NCI-H526 treated with DMSO at 0.1 percent for 48 hours (cell line): ENCODE measurements at places on chromosomes 6 and 20.

GRCh38 chr20:21548390-21549035 is 34.6 kb upstream of the NKX2-2 start:
- DNase-seq, result peak; percentile 14

DNA sequence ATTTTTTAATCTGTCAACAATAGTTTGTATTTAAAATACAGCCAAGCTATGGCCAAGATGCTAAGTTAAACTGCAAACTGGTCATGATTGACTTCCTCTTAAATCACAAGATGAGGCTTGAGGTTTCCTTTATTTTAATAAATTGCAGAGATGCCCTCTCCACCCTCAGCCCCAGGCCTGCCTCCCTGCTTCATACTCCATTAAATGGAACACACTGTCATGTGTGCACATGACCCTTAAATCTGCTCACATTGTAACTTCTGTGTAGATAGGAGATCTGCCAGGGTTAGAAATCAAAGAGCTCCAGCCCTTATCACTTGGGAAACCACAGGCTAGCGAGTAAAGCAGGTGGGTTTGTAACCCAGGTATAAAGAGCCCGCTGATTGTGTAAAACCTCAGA is 20.8 kb downstream of the DUSP22 start:
- DNase-seq, result no peak

DNA sequence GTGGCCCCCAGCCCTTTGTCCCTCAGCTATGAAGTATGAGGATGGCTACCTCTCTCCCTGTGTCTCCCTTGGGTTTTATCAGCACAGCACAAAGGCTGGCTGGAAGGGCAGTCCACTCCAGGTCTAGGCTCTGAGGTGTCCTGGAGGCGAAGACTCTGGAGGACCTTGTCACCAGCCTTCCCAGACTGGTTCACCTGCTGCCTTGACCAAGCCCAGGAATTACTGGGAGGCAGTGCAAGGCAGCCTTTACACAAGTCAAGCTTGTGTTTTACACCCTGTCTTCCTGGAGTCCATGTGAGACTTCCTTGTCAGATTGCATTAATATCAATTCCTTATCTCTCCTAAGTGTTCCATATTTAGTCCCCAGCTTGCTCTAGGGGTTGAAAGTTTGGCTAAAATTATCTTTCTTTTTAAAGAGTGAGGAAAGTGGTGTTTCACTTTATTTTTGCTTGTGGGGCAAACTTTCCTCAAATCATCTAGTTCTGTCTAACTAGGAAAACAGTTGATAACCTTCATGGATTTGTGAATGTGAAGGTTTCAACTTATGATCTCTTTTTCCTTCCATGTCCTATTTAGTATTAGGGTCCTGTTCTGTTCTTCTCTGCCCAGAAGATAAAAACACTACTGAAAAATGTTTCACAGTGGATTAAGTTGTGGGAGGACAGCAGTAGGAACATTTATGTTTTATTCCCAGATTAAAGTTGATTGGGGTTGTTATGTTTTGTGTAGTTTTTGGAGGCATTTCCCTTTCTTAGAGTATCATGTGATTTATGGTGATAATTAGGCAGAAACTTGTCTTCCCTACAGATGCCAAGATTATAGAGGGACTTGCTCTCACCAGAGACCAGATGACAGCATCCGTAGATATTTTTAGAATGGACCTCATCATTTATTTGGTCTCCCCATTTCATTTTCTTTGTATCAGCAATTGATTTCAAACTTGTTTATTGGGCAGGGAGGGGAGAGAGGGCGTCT is 114.8 kb downstream of the FOXO3 start:
- no peak for DNase-seq

DNA sequence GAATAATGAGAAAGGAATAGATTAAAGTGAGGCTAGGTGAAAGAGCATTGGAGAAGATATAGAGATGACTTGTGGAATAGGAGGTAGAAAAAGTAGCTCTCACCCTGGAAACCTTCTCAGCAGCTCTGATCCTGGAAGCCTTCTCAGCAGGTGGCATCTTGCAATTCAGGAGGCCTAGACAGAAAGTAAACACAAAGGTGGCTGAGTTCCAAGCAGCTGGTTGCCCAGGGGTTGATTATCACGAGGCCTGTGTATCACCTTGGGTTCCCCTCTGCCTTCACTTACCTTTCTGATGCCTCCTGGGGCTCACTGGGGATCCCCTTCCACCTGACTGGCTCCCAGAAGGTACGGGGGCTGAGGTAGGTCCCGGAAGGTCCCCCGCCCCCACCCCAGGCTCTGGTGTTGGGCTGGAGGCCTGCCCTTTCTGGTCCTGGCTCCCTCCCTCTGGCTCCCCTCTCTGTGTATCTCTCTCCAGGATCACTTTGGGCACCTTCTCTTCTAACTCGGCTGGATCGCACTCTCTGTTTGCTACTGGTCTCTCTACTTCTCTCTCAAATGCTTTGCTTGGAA is 9.7 kb downstream of the MDC1 start:
- no peak for DNase-seq

DNA sequence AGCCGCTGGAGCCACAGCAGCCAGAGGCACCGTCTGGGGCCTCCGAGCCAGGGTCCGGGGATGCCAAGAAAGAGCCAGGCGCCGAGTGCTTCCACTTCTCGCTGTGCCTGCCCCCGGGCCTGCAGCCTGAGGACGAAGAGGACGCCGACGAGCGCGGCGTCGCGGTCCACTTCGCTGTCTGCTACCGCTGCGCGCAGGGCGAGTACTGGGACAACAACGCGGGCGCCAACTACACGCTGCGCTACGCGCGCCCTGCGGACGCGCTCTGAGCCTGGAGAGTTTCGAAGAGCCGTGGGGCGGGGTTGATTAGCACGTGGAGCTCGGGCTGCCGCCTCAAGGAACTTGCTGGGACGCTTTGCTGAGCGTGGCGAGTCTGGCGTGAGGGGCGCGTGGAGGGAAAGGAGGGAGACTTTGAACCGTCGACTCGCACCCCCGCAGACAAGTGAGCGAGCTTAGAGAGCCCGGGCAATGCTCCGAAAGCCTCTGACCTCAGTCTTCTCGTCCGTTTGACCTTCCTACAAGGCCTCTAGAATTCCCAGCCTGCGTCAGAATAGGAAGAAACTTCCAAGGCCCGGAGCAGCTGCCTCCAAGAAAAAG is 1.3 kb downstream of the PPP1R3G start:
- DNase-seq, result no peak

DNA sequence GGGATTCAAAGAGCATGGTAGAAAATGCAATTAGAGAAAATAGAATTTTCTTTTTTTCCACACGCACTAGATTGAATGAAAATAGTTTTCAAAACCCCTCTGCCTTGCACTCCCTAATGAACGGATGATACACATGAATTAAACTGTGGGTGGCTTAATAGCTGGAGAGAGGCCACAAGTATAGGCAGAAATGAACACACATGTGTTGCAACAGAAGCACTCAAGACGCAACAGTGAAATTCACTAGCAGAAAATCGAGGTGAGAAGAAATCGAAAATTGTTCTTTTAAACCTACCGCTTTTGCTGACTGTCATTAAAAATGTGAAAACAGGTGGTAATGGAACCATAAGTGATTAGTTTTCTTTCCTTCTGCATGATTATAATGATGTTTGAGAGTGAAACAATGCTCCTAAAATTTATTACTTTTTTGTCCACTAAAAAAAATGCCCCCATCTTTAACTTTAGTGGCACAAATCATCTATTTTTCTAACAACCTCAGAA is 80.1 kb upstream of the SHLD1 start:
- no peak for DNase-seq

DNA sequence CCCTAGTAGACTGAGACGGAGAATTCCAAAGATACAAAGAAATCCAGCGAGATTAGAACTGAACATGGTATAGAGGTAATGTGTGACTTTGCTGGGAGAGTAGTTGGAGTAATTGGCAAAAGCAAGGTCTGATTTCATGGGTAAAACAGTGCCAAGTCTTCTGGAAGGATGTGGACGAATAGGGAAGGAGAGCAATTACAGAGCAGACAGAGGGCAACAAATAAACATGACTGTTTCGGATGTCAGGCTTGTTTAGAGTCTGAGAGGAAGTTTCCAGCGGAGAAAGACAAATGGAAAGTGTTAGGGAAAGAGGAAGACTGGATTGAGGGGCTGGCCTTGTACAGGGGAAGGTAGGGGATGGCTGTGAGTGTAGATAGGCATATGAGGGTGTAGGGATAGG is 282.2 kb upstream of the PRND start:
- no peak for DNase-seq

GRCh38 chr20:46148313-46149208 is 30.4 kb downstream of the CD40 start:
- DNase-seq, result no peak

DNA sequence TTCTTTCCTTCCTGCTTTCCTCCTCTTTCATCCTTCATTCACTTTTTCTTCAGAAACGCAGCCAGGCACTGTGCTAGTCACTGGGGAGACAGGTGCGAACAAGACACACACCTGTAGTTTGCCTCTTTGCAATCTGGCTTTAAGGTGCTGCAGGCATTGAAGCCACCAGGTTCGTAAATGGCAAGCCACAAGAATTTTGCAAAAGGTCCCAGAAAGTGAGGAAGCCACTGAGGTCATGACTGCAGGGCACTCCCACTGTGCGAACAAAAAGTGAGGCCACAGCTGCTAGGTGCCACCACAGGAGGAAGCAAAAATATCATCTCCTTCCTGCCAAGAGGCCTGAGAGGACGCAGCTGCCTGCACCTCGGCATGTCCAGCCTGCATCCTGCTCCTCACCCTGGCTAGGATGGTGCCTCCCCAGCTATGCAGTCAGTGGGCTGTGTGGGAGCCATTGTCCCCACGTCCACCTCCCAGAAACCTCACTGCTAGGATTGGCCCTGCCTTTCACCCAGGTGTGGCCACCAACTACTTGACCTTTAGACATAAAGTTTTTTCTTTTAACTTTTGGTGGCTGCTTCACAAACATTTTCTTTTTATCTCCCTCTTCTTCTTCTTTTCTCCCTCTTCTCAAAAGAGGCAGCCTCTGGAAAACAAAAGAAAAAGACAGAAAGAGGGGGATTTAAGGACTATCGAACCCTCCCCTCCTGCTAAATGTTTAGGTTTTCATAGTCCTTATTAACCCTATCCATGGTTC is 230.8 kb downstream of the BCAS1 start:
- DNase-seq, result no peak
